Lower lobe of right lung (tissue), 2 donors: ENCODE measurements at places on chromosomes 1 and 21. TPM values are rescaled to one million over a fixed set of nuclear protein-coding genes. Genes with fewer than 3 reads are reported as not detected.

GLIS1 gene
- not detected for total RNA-seq

PROX1 gene
- total RNA-seq = 11.7 TPM

DNA sequence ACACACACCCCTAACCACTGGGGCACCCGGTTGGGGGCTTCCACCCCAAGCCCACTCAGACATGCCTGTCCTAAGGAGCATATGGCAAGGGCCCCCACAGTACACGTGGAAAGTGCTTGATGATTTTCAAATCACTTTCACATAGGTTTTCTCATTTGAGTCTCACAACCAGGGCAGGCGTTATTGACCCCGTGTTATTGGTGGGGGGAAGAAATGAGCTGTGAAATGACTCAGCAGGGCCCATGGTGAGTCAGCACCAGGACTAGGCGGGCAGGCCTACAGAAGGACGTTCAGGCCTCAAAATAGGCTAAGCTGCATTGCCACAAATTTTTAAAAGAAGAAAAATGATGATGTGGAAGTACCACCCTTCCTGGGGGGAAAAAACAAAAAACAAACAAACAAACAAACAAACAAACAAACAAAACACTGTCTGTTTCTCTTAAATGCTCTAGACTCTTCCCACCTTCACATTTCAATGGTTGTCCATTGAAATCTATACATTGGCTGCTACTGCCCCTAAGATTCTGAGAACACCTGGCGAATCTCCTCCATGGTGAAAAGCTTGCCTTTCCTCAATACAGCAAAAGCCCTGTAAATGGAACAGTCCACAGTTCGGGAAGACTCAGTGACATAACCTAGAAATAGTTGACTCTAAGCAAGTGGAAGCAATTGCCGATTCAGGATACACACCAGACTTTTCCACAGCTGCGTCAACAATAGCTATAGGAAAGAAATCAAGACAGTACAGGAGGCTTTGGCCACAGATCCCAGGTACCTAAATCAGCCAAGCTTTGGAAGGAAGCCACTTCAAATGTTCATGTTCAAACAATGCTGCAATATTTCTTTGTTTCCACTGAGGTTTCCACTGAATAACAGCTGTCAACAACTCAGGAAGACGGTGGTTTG, 234.7 kb downstream of the TOMM20 start:
- no peak for DNase-seq

- no peak for DNase-seq
Observed at GRCh38 chr1:161989786-161990185, 33.9 kb downstream of the OLFML2B start.

GRCh38 chr1:28915031-28915895, 894 bp downstream of the EPB41 start:
- DNase-seq = peak; percentile 55

- DNase-seq = no peak
Observed at GRCh38 chr1:87501738-87502137, 173.1 kb downstream of the LMO4 start.

GRCh38 chr1:159011751-159012150, 2.0 kb downstream of the IFI16 start:
- no peak for DNase-seq

DNA sequence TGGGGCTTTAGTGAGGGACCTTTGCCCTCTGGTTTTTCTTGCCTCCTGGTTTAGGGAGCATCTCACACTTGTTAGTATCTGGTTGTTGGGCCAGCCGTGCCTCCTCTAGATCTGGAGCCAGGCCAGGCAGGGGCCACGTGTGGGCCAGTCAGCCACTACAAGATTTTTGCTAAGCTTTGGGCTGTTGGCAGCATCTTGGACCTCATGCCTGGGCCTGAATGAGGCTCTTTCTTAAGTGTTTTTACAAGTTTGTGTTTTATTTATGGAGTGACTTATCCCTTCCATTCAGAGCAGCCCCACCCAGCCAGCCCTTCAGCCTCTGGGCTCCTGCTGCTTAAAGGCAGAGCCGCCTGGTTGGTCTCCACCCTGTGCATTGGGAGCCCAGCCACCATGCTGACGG, 1.6 kb upstream of the SH3BGRL3 start:
- DNase-seq = peak; percentile 64

DNA sequence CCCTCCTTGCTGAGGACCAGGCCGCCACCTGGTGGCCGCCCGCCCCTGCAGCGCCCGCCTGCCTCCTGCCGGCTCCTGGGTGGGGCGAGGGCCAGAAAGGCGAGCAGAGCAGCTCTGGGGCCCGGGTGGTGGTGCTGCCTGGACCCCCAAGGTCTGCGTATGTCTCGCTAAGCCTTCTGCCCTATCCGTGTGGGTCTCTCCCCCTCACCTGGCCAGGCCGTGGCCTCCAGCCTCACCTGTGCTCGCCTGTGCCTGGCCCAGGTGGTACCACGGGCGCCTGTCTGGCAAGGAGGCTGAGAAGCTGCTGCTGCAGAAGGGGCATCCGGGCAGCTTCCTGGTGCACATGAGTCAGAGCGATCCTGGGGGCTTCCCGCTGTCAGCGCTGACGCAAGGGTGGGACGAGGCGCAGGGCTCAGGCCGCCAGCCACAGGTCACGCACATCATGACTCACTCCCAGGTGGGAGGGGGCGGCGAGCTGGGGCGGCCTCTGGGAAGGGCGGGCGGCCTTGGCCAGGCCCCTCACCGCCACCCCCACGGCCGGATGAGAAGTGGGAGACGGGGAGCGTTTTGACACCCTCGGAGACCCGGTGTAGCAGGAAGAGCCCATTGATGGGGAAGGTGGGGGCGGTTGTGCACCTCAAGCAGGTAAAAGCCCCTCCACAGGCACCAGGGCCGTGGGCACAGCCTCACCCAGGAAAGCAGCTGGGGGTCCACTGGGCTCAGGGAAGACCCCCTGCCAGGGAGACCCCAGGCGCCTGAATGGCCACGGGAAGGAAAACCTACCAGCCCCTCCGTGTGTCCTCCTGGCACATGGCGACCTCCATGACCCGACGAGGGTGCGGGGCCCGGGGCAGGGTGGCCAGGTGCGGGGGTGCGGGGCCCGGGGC, 9.9 kb downstream of the RNF223 start:
- DNase-seq = peak; percentile 76

CACNA1S gene
- total RNA-seq = 0.06 TPM

PRDM16 gene
- total RNA-seq = 19.2 TPM

DNA sequence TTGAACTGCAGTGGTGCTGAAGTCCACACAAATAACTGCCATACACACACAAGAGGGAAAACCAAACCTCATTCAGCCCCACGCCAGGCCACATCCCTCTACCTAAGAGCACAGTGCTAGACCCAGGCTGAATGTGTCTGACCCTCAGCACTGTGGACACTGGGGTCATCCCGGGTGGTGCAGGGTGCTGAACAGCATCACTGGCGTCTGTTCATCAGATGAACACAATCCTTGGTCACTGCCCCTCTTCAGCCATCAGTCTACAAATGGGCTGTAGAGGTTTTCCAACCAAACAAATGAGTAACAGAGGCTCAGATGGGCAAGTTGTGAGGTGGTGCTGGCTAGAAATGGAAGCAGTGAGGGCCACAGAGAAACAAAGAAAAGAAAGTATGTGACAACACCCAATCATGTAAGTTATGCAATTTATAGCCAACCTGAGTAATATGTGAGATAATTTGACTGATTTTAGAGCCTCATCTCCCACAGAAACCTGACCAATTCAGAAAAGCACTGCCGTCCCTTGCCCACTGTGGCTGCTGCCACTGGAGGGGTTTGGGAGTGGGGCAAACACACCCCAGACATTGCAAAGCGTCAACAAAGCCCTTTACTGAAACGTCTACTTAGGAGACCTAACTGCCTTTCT, 27.9 kb downstream of the GNB1 start:
- no peak for DNase-seq

ATP8B2 gene
- total RNA-seq = 26.0 TPM

TMEM54 gene
- 44.0 TPM for total RNA-seq

GRCh38 chr1:176466514-176466913, 3.5 kb downstream of the PAPPA2 start:
- no peak for DNase-seq

GRCh38 chr1:24596401-24596880, 40.6 kb downstream of the NCMAP start:
- no peak for DNase-seq
